ENCODE measurements at places on chromosomes 5 and 9.
A peak's percentile ranks its signal among the peaks of the same experiment; 100 is the strongest.

- DNase-seq, result no peak
Observed at GRCh38 chr5:41722359-41722950, 147.8 kb downstream of the OXCT1 start.

GRCh38 chr5:94645053-94645452 is 26.6 kb downstream of the SLF1 start:
- no peak for DNase-seq

- DNase-seq, result no peak
Observed at GRCh38 chr5:54671681-54672080, 154.1 kb downstream of the SNX18 start.

DNA sequence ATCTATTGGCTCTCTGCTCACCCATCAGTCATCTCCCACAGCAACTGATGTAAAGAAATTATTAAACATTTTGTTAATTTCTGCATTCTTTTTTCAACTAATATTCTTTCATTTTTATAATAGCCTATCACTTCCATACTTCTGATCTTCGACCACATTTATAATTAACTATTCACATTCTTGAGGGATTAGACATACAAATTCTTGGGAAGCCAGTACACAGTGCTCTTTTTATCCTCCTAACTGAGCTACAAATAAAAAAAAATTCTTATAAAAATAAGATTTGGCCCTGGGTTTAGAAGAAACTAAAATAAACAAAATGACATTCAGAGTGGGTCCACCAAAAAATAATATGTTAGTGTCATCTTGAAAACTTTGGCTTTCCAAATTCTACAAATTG is 103.7 kb upstream of the ITGA1 start:
- DNase-seq, result peak; percentile 11

DNA sequence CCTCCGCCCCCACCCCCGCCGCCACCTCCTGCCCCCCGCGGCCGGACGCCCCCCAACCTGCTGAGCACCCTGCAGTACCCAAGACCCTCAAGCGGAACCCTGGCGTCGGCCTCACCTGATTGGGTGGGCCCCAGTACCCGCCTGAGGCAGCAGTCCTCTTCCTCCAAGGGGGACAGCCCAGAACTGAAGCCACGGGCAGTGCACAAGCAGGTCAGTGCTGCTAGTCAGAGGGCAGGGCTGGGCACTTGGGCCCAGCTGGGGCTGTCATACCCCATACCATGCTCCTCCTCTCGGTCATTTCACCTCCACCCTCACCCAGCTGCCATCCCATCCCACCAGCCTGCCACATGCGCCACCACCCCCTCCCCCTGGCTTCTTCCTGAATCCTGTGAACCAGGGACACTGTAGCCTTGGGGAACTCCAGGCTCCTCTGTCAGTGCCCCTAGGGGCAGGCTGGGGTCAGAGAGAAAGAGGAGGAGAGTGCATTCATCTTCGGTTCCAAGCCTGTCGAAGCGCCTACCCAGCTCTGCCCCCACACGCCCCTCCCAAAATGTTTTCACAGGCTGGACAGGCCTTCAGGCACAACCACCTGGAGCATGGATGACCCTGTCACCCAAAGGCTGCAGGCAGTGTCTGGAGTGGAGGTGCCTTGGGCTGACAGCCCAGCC is 122.0 kb downstream of the DAB2IP start:
- no peak for DNase-seq

- no peak for DNase-seq
Observed at GRCh38 chr9:89813482-89813881, 208.7 kb downstream of the GADD45G start.

DNA sequence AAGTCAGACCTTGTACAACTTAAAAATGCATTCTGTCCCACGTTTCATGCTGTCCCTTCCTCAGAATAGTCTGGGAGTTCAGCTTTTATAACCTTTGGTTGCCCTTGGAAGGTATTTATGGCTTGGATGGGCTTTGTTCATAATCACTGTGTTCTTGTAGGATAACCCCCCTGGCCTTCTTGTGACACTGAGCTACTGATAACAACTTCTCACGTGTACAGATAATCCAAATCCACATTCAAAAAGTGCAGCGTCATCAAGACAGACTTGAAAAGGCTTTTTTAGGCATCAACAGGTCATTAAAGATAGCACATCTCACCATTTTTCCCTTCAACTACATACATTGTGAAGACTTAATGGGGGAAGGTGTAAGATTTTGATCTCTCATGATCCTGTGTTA is 42.0 kb downstream of the SLC1A3 start:
- no peak for DNase-seq

- DNase-seq, result no peak
Observed at GRCh38 chr5:136886608-136887007, 521.3 kb upstream of the TRPC7 start.

DNA sequence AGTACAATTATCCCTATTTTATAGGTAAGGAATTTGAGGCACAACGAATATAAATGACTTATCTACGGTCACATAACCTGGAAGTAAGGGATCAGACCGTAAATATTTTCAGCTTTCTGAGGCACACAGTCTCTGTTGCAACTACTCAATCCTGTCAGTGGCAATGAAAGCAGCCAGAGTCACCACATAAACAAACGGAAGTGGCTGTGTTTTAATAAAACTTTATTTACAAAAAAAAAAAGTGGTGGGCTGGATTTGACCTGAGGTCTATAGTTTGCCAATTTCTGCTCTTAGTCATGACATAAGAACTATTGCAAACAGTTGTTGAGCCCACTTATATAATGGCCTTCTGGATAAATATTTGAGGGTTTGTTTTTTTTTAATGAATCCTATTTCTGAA is 29.6 kb downstream of the ZNF366 start:
- no peak for DNase-seq

DNA sequence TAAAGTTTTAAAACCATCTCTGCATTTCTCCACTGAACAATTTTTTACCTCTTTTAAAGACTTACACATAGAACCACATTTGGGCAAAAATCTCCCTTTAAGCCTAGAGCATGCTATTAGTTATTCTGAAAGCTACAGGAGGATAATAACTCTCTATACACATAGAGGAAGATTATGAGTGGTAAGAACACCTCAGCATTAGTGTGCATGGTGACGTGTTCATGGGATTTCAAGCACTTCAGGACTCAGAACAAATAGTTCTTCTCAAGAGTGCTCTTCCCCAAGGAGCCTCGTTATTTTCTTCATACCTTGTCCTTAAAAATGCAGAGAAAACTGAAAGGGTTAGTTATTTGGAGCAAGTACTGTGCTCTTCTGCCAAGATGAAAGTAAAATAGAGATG is 256.9 kb upstream of the TUSC1 start:
- no peak for DNase-seq

DNA sequence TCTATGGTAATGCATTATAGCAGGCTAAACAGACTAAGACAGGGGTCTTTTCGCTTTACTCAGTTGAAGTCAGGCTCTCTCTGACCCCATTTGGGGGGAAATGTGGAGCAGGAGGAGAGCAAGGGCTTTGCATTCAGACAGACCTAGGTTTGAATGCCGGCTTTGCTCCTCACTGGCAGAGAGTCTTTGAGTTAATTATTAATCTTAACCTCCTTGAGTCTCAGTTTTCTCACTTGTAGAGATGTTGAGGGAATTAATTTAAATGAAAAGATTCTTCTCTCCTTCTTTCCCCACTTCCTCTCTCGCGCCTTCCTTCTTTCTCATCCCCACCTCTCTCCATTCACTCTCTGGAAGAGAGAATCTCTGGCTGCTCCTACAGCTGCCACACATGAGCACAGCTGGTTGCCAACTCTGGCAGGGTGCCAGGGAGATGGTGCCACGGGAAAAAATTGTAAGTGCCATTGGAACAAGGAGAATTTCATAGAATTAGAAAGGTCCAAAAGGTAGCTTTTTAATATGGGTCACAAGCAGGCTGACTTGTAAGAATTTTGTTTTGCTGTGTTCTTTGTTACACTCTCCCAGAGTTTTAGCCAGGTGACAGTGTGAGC is 25.2 kb upstream of the GLRA1 start:
- no peak for DNase-seq

GRCh38 chr9:128909859-128910258 is 10.9 kb upstream of the PHYHD1 start:
- DNase-seq, result no peak

DNA sequence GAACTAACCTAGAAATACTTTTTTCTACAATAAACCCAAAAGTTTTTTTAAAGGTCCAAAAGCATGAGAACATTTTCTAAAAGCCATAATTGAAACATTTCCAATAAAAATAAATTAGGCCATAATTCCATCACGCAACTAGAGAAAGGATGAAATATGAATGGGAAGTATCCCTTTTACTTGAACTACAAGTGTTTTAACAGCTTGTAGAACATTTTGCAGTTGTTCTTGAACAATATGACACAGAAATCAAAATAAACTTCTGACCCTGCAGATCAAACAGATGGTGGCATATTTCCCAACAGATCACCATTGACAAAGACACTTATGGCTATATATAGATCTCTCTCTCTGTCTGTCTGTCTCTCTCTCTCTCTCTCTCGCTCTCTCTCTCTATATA is 624.4 kb downstream of the PSAT1 start:
- no peak for DNase-seq
